ENCODE measurements at places on chromosomes 16 and 17.

- DNase-seq = no peak
Observed at GRCh38 chr17:64580384-64581315, 73.9 kb downstream of the CEP95 start.

DNA sequence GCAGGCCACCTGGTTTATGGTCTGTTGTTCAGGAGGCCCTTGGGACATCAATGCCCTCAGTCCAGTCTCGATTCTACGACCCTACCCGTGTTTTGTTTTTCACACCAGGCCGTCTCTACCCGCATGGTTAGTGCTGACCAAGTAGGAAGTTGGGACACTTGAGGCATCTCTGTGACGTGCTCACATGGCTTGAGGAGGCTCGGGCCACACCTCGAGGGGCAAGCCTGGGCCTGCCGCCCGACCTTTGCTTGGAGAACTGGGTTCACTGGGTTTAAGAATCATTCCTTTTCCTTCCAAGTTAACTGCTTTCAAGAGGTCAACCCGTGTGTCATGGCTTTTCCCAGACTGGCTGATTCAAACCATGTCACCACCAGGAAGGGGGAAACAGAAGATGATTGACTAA lies 86.8 kb downstream of the CMIP start:
- DNase-seq = no peak

DNA sequence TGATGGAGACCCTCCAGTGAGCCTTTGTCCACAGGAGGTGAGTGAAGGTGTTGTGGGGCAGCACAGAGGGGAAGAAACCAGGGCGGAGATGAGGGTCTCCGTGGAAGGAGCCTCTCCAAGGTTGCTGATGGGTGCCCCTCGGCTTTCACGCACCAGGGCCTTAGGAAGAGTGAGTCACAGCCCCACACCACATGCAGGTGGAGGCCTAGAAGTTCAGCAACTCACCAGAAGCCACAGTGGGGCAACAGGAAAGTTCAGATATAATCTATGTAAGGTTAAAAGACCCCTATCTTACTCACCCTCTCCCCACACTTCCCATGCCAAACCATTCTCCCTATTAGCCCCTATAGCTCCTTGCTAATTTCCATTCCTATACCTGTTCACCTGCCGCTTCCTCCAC lies 9.5 kb upstream of the HNF1B start:
- no peak for DNase-seq

- DNase-seq = no peak
Observed at GRCh38 chr17:38628441-38628840, 22.7 kb upstream of the SRCIN1 start.

DNA sequence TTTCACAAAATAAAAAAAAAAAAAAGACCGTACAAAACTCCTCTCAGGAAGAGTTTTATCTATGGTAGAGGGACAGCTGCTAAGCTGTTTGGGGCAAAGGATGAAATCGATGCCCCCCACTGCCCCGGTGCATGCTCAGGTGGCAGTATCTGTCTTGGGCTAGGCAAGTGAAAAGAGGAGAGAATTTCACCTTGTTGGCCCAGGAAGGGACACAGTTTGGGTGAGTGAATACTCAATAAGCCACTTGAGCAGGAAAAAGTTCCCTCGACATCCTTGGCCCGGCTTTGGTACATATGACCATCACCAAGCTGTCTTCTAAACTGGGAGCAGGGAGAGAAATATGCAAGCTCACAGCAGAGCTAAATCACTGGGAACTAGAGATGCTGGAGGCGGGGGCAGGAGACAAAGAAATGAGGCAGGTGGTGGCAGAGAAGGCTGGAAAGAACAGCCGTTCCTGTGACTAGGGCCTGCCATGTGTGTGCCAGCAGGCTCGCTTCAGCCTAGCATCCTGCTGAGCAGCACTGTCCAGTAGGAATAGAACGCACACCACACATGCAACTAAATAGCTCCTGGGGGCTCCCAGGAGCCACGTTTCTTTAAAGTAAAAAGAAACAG lies 8.2 kb upstream of the EIF1 start:
- no peak for DNase-seq

GRCh38 chr16:2808181-2808580 lies 8.9 kb upstream of the PRSS21 start:
- no peak for DNase-seq

- no peak for DNase-seq
Observed at GRCh38 chr16:89210904-89211515, 6.5 kb upstream of the ZNF778 start.

- no peak for DNase-seq
Observed at GRCh38 chr17:75077496-75078283, 10.1 kb upstream of the SLC16A5 start.

DNA sequence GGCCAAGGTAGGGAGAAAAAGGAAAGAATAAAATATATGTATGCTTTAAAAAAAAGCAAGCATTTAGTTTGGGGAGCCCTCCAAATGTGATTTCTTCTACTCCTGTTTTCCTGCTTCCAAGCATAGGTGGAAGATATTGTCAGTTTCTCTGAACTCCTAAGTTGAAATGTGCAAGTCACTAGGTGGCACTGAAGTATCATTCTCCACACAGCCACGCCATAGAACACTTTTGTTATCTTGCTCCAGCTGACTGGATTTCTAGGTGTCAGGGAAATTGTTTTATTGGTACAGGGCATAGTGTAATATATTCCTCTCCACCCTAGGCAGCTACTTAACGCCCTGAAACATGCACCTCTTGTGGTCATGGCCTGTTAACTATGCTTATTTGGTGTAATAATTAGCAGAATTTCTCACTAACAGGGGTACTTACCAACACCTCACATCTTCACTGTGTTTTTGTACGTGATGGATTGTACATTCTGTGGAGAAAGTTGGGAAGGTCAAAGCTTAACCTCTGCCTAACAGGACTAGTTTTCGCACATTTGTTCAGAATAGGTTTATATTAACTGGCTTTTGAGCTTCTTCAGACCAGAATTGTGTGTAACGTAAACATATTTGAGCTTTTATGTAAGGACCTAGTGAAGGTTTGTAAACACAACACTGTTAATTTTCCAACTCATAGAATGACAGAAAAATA lies 69.3 kb downstream of the FTO start:
- DNase-seq = no peak

DNA sequence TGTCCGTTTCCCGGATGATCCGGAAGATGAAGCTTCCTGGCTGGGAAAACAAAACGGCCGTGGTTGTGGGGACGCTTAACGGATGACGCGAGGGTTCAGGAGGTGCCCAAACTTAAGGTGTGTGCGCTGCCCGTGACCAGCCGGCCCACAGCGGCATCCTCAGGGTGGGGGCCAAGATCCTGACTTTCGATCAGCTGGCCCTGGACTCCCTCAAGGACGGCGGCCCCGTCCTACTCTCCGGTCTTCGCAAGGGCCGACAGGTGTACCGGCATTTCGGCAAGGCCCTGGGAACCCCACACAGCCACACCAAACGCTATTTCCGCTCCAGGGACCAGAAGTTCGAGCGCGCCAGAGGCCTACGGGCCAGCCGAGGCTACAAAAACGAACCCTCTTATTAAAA lies 1.1 kb upstream of the C16orf90 start:
- DNase-seq = no peak

DNA sequence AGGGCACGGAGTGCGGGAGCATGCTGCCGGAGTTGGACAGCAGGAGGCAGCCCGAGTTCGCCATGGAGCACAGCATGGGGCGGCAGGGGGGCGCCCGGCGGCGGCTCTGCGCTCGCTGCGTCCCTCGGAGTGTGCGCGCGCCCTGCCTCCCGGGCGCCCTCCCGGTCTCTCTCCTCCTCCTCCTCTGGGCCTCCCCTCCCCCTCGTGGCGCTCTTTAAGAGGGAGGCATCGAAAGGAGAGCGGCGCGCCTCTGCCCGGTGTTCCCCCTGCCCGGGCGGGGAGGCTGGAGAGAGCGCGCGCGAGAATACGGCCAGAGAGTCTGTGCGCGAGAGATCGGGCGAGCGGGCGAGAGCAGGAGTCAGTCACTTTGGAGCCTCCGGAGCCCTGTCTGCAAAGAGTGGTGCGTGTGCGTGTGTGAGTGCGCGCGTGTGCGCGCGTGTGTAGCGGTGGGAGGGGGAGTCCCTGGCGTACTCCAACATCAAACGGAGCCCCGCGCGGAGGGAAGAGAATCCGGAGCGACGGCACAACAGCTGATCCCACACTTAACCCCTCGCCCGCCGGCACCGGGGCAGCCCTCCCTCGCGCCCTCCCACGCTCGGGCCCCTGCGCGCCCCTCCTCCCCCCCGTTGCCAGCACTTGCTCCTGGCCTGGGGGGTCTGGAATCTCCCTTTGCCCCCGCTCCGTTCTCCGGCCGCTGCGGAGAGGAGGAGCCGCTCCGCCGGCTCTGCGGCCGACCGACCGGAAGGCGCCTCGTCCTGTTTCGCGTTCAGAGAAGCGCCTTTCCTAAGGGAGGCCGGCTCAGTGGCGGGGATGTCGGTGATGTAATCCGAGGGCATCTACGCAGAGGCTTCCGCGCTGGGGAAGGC lies 108.9 kb downstream of the ENGASE start:
- no peak for DNase-seq

DNA sequence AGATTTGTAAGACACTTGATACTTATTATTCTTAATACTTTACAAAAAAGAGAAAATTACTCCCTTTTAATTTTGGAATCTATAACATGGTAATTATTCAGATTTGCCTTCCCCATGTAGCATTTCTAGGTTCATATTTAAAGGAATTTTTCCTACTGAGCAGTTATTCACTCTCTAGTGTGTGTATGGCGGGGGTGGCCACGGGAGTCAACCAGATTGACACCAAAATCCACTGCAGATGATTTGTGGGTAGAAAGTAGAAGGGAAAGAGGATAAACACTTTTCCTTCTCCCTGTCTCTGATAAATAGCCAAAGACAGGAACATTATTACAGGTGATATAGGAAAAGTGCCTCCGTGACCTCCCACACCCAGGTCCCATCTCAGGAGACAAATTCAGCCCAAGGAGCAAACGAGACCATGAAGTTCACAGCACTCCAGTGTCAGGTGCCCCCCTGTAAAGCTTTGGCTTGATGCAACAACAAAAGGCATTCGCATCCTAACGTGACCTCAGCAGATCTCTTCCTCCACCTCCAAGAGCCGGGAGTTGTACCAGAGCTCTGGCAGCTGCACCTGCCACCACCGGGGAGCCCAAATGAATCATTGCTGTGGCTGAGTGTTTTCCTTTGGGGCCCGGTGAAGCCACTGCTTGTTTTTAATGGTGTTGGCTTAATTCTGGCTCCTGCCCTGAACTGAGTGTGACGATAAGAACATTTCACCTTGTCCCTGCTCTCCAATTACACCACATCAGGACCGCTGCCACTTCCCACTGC lies 92.7 kb upstream of the NOL11 start:
- no peak for DNase-seq

DNA sequence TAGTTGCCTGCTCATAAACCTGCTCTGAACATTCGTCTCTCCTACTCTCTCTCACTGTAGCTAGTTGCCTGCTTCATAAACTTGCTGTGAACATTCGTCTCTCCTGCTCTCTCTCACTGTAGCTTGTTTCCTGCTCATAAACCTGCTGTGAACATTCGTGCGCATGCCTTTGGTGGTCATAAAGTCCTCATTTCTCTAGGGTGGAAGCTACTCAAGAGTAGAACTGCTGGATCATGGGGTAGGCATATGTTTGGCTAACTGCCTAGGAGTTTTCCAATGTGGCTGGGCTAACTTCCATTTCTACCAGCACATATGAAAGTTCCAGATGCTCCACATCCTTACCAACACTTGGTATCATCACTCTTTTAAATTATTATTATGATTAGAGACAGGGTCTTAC lies 174.6 kb upstream of the RPH3AL start:
- DNase-seq = no peak

- no peak for DNase-seq
Observed at GRCh38 chr17:18356624-18357023, 6.7 kb downstream of the SHMT1 start.

DNA sequence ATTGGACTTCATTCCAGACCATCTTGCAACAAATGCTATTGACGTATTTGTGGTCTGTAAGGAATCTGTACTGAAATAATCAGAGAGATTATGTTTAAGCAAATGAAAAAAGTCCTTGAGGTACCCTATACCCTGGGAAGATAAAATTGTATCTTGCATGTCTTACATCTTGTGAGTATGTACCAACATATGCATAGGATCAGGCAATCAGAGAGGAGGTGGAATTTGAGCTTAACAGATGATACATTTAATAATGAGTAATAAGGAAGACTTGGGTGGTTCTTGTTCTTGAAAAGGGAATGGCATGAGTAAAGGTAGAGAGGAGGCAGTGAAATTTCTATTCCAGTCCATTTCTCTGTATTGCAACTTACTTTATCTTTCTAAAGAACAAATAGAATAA lies 10.6 kb downstream of the MOSMO start:
- no peak for DNase-seq

DNA sequence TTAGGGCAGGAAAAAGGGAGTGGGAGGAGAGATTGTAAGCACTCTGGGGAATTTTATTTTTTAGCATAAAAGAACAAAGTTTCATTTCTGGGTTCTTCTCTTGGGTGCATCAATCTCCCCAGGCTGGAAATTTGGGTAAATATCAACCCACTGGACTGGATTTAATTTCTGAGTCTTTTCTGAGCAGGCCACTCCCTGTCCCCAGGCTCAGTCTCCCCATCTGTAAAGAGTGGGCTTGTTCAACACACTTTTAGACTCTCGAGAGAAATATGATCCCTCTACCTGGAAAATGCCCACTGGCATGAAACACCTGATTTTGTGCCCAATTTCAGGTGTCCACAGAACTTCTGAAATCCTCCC lies 617 bp upstream of the VTN start:
- DNase-seq = no peak

DNA sequence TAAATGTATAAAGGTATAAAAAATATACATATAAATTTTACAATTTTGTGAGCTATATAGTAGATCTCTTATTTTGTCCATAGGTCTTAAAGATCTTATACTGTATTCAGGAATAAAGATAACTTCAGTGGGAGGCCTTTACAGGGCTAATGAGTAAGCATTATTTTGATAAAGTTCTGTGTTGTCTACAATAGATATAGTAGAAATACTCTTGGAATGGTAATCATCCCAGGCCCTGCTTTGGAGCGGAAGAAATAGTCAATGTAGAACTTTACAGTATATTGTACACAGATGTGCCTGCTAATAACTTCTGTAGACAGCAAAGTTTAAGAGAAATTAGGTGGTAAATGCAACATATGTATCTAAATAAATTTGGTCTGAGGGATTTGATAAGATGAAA lies 42.6 kb downstream of the TENT4B start:
- DNase-seq = no peak

GRCh38 chr16:83974475-83974874 lies 6.4 kb downstream of the NECAB2 start:
- DNase-seq = no peak

DNA sequence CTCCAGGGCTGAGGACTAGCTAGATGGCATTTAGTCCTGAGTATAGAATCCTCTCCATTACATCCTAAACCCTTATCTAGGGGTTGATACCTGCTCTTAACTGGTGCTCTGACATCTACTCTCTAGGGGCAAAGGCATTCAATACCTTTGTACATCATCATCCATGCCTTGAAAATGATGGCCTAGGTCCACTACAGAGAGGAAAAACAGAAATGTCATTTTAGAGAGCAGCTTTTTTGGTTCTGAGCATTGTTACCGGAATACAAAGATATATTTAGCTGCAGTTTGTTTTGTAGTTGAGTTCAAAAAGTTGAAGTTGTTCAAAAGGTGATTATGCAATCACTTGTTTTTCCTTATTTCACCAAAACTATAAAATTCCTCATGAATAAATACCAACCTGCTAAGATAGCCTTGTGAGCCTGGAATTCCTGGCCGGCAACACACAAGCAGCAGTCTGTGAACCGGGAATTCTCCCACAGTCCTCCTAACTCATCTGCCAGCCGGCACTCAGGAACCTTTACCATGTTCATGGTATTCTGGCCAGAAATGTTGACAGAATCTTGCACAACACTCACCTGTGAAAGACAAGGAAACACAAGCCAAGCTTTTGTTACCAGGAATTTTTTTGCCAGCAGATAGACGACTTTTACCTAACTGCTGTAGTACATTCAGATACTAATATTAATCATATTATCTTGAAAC lies 35.4 kb downstream of the NXPH3 start:
- DNase-seq = no peak

Data from stimulated activated CD4-positive, alpha-beta T cell treated with anti-CD3 and anti-CD28 coated beads, Interleukin-1b, Interleukin-23, amount 100 ng/mL, for 24 hours (primary cell).